ENCODE measurements at places on chromosomes 2 and 18. TPM values are rescaled to one million over a fixed set of nuclear protein-coding genes. Genes with fewer than 3 reads are reported as not detected.

The CENPO gene
- total RNA-seq = 7.7 TPM

The UGT1A4 gene
- 23.2 TPM for total RNA-seq

The WDR43 gene
- 92.4 TPM for total RNA-seq

The PLEKHM3 gene
- 15.2 TPM for total RNA-seq

The VAMP5 gene
- total RNA-seq = 32.8 TPM

The GNAL gene
- total RNA-seq = 19.4 TPM

The EVX2 gene
- not detected for total RNA-seq

The ABCA12 gene
- 0.44 TPM for total RNA-seq

The GPAT2 gene
- total RNA-seq = 6.7 TPM

The CABYR gene
- 6.7 TPM for total RNA-seq

The ZNF385B gene
- total RNA-seq = 0.83 TPM

The EMILIN2 gene
- total RNA-seq = 17.5 TPM

The NT5DC4 gene
- total RNA-seq = not detected

The RAB27B gene
- total RNA-seq = 42.1 TPM

The ZDBF2 gene
- total RNA-seq = 13.0 TPM

The MYL12B gene
- total RNA-seq = 372 TPM

The ATOH8 gene
- total RNA-seq = 21.8 TPM

The GDF7 gene
- 11.0 TPM for total RNA-seq

The PCARE gene
- total RNA-seq = not detected

The OTOS gene
- total RNA-seq = not detected

The DYSF gene
- 15.2 TPM for total RNA-seq

The MC2R gene
- 0.60 TPM for total RNA-seq

The NYAP2 gene
- total RNA-seq = 1.5 TPM

The MSTN gene
- 0.26 TPM for total RNA-seq

The INPP5D gene
- total RNA-seq = 43.4 TPM

The GALNT14 gene
- total RNA-seq = 7.0 TPM

The ALPI gene
- total RNA-seq = not detected

The GEN1 gene
- 11.2 TPM for total RNA-seq

The POLR1A gene
- total RNA-seq = 67.6 TPM

The LYG1 gene
- total RNA-seq = 0.39 TPM

The SCYGR6 gene
- not detected for total RNA-seq

The LRRC30 gene
- total RNA-seq = not detected

The APCDD1 gene
- 98.4 TPM for total RNA-seq

The AGXT gene
- 0.31 TPM for total RNA-seq

The POTEC gene
- total RNA-seq = not detected

The SERPINB3 gene
- total RNA-seq = not detected

The CRYGD gene
- not detected for total RNA-seq

The EFEMP1 gene
- 81.2 TPM for total RNA-seq

The CNRIP1 gene
- 16.2 TPM for total RNA-seq

The CFAP53 gene
- total RNA-seq = 0.81 TPM

The MOCOS gene
- 38.0 TPM for total RNA-seq

The GPR75 gene
- total RNA-seq = 4.4 TPM

The ELAC1 gene
- total RNA-seq = 9.6 TPM

The SLC30A3 gene
- total RNA-seq = not detected

The AP1S3 gene
- total RNA-seq = 52.7 TPM

The ZNF892 gene
- total RNA-seq = 5.3 TPM

The PROC gene
- total RNA-seq = not detected

The LBX2 gene
- 0.36 TPM for total RNA-seq

The ZNF397 gene
- total RNA-seq = 38.6 TPM

All from ureter (tissue), 1 donor.